ENCODE measurements at places on chromosomes 7 and 10.

- DNase-seq, result no peak
Measured at GRCh38 chr10:104548090-104548489, 93.0 kb upstream of the SORCS3 start.

DNA sequence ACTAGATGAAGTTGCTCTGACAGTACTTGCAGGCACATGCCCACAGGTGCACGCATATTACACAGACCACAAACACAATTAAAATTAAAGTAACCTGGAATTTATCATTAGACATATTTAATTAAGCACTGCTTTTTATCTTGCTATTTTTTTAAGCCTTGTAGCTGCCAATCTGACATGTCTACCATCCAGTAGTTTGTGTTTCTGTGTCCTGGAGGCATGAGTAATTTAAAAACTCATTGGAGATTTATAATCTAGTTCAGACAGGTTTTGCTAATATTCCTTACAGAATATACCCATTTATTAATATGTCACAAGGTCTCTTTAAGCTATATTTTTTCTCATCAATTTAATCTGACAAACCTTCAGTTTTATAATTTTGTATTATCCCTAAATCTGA is 445.0 kb upstream of the KLF6 start:
- no peak for DNase-seq

DNA sequence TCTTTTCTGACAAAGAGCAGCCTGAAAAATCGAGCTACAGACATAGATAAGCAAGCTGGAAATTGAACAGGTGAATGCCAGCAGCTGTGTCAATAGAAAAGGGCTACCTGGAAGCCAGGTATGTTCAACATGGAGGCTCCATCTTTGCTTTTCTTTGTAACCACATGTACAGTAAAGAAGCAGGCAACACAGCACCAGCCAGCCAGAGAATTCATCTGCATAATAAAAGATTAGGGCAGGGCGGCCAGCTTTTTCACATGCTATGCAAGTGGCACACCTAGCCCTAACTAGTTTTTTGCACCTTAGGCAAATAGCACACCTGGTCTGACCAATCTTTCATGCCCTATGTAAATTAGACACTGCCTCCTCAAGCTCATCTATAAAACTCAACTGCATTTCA is 25.7 kb downstream of the COG5 start:
- no peak for DNase-seq

- DNase-seq, result peak; percentile 46
Measured at GRCh38 chr7:82701949-82702348, 258.4 kb upstream of the CACNA2D1 start.
